ENCODE measurements at places on chromosomes 1 and 21.
A peak's percentile ranks its signal among the peaks of the same experiment; 100 is the strongest.

DNA sequence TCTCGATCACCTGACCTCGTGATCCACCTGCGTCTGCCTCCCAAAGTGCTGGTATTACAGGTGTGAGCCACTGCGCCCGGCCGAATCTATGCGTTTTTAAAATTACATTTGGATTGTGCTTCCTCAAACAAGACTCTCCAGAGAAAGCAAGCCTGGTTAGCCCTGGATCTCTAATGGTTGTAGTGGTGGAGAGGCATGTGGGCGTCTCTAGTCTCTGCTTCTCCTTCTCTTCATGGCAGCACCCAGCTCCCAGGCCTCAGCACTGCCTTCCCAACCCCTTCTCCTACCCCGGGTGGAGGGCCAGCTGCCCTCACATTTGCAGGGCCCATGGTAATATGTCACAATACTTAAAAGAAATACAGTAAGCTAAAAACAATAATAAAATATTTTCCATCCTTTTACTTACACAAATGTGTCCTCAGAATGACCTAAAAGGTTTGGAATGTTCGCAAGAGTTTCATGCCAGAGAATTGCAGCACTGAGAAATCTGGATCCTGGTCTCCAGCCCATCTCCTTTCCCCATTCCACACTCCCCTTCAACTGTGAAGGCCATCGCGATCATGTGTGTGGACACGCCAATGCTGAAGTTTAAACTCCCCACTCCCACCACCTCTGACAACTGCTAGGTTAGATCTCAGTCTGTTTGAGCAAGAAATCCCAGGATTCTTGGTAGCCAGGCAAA is 7.0 kb downstream of the OR14I1 start:
- no peak for DNase-seq

DNA sequence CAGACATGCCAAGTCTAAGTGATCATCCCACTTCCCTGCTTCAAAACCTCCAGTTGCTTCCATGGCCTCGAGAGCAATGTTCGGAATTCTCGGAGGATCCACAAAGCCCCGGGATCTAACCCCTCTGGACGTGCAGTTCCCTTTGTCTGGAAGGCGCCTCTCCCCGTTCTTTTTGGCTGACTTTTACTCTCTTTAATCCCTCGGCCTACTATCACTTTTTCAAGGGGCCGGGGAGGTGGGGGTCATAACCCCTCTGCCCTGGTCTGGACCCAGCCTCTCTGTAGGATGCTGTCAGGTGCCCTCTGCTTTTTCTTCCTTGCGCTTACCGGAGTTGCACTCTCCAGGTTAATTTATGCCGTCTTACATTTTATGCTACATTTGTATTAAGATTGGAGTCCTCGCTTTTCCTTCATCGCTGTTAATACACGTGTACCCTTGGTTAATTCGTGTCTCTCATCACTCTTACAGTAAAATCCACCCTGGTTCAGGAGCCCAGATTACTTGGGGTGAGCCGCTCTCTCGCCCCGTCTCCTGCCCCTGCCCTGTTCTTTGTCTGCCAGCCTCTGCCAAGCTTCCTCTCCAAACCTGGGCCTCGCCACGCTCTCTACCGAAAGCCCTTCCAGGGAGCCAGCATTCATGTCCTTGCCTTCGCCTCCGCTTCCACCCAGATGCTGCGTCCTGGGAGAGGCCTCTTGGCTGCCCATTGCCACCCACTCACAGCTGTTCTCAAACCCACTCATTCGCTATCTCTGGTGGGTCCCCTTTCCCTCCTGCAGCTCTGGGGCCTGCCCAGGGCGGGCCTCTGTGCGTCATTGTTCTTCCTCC is 448.6 kb downstream of the CAMTA1 start:
- no peak for DNase-seq

GRCh38 chr1:77652268-77652667 is 30.2 kb downstream of the ZZZ3 start:
- DNase-seq = no peak

GRCh38 chr1:203288400-203288799 is 16.9 kb upstream of the BTG2 start:
- no peak for DNase-seq

DNA sequence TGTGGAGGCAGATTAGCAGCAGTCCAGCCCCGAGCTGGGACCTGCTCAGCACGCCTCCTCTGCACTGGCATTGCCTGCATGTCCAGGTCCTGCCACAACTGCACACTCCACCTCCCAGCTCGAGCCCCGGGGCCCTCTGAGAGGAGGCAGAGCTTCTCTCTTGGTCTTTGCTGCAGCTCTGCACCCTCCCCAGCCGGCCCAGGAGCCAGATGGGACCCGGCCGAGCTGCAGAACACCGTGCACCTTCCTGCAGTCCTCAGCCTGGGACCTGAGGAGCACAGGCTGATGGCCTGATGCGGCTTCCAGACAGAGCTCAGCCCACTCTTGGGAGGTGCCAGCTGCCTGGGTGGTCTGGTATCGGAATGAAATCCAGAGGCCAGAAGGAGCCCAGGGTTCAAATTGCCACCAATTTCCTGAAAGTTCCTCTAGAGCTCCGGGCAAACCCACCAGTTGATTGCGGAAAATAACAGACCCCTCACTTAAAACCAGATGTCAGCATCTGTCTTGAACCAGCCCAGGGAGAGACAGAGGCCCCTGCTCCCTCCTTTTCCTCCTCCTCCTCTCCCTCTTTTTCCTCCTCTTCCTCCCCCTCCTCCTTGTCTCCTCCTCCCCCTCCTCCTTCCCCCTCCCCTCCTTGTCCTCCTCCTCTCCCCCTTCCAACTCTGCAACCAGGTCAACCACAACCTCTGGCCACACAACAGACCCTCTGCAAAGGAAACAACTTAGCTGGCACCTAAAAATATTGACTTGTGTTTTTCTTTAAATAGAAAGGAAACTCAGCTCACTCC is 10.6 kb upstream of the SPSB1 start:
- no peak for DNase-seq

GRCh38 chr1:28860332-28861073 is 48.5 kb downstream of the OPRD1 start:
- DNase-seq = no peak

DNA sequence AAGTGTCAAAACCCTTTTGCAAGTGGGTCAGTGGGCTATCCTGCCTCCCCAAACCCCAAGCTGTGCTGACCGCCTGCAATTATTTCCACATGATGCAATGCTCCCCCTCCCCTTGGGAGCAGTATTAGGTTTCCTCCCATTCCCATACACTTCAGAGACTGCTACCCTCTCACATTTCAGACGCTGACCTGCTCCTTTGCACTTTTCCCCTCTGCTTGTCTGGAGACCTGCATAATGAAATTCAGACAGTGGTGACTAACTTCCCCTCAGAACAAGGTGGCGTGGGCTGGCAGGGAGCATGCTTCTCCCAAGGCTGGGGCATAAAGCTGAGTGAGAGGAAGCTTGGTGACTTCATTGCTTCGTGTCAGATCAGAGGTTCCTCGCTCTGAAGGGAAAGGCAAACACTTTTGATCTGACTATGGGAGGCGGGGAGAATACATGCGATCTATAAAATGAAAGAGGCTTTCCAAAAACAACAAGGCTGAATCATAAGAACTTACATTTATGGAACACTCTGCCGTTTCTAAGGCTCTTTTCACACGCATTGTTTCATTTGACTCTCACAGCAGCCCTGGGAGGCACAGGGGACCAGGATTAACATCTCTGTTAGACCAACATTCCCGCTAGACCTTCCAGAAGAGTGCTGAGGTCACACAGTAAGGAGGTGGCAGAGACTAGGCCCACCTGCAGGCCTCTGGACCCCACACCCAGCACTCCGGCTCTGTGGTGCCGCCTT is 27.5 kb upstream of the ROR1 start:
- no peak for DNase-seq

DNA sequence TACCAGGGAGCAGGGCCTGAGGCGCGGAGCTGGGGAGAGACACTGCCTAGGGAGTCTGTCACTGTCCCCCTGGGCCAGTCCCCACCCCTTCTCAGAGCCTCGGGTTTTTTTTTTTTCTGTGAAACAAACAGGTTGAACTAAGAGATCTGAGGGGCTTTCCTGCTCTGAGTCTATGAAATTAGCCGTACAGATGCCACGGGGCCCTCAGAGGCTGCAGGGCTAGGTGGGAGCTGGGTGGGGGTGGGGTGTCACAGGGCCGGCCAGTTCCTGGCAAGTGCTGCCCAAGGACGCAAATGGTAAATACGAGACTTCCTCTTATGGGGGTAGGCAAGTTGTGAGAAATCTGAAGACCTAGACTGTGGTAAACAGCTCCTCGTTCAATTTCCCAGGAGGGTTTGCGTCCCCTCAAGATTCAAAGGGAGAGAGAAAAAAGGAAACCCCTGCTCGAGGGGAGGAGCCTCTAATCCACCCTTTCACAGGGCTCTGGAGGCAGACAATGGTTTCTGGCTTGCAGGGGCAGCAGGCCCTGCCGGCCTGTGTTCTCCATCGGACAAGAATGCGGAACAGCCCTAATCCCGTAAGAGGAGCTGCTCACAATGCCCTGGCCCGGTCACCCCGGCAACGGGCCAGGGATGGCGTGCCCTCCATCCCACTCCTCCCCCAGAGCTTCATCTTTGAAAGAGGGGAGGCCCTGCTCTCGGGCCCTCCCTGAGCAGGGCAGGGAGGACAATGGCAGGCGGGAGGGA is 7.8 kb downstream of the NUAK2 start:
- DNase-seq = peak; percentile 78

GRCh38 chr1:6052543-6053205 is 7.0 kb downstream of the KCNAB2 start:
- no peak for DNase-seq

- no peak for DNase-seq
Measured at GRCh38 chr1:210857146-210857663, 276.7 kb downstream of the KCNH1 start.

DNA sequence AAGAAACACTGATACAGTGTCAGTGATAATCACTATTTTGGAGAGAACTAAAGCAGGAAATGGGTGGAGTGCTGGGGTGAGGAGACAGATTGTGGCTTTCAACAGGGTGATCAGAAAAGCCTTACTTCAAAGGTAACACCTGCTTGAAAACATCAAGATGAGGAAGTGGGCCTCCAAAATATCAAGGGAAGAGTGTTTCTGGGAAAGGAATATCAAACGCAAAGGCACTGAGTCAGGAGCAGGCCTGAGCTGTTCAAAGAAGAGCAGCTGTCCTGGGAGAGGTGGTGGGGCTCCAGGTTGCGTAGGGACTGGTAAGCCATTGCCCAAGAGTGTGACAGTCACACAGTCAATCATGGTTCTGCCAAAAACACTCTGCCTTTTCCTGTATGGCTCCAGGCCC is 47.1 kb upstream of the ATP1A1 start:
- peak; percentile 67 for DNase-seq

DNA sequence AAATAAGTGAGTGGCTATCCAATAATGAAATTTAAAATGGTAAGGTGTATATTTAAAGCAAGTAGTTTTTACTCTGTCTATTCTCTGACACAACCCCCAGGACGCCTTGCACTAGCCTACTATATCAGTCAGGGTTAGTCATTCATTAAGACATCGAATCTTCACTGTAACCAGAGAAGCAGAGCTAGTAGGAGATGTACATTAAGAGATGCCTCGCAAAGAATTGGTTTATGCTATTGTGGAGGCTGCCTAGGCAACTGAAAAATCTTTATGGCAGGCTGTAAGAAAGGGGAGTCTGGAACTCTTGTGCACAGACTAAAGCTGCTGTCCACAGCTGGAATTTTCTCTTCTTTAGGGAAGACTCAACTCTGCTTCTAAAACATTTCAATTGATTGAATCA is 28.8 kb downstream of the NTNG1 start:
- no peak for DNase-seq

- DNase-seq = no peak
Measured at GRCh38 chr1:19710825-19711611, 46.3 kb downstream of the HTR6 start.

GRCh38 chr1:11176081-11176706 is 13.0 kb upstream of the ANGPTL7 start:
- peak; percentile 17 for DNase-seq

DNA sequence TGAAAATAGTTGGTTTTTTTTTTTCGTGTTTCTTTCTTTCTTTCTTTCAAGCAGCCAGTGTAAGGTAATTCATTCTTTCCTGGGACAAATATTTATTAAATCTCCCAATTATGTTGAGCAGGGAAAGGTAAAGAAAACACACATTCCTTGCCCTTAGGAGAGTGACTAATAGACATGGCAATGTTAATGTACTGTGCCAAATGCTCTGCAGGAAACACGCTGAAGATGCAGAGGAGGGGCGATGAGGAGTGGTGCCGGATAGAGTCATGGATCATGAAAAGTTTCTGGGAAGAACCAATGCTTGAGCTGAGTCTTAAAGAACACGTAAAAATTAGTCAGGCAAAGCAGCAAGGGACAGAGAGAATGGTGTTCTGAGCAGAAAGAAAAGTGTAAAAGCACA is 199.2 kb downstream of the DNM3 start:
- no peak for DNase-seq

- DNase-seq = no peak
Measured at GRCh38 chr1:7508052-7508933, 262.8 kb upstream of the VAMP3 start.

DNA sequence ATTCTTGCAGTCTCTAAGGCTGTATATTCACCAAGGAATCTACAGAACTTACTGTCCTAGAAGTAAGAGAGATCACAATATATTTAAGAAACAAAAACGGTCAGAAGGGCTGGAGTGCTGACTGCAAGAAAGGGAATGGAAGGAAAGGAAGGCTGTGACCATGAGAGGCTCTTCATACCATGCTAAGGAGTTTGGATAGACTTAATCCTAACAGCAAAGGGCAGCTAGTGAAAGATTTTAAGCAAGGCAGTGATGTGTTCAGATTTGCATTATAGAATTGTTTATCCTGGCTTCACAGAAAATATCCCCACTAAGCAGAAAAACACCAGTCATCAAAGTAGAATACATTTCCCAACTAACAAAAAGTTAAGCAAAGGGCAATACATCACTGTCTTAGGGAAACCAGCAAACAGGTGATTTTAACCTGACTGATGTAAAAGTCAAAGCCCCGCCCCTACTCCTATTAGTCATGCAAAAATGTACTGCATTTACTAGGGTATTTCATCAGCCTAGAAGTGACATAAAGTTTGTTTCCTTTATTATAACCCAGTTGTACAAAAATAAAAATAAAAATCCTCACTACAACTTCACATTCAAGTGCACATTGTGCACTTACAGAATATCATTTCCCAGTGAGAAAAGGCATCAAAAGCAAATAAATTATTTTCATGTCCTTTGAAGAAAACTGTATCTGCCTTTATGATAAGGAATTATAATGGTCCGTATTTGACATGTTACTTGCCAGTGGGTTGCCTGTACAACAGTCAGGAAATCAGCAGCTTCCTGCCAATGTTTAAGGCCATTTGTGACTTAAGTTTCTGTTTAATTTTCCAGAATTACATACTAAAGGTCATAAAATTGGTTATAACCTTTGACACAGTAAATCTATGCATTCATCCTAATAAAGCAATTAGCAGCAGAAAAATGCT is 17.2 kb downstream of the JAK1 start:
- no peak for DNase-seq

DNA sequence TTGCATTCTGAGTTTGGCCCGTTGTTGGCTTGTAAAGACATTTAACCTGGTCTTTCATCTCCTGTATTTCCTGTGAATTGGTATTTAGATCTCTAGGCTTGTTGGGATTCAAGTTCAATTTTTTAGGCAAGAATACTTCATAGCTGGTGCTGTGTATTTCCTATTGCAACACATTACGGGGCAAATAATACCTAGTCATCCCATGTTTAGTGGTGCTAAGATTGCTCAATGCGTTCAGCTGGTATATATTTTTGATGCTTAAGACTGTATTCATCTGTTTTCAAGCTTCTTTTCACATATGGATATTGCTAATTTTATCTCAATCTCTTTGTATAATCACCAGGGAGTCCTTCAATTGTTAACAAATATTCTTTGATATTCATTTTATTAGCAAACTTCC is 87.5 kb upstream of the ZBTB18 start:
- DNase-seq = no peak

Measured in activated CD8-positive, alpha-beta memory T cell treated with anti-CD3 and anti-CD28 coated beads for 24 hours (primary cell).